ENCODE measurements at places on chromosomes 3 and 15.

- no peak for DNase-seq
Observed at GRCh38 chr15:100732211-100733055, 130.0 kb downstream of the ASB7 start.

DNA sequence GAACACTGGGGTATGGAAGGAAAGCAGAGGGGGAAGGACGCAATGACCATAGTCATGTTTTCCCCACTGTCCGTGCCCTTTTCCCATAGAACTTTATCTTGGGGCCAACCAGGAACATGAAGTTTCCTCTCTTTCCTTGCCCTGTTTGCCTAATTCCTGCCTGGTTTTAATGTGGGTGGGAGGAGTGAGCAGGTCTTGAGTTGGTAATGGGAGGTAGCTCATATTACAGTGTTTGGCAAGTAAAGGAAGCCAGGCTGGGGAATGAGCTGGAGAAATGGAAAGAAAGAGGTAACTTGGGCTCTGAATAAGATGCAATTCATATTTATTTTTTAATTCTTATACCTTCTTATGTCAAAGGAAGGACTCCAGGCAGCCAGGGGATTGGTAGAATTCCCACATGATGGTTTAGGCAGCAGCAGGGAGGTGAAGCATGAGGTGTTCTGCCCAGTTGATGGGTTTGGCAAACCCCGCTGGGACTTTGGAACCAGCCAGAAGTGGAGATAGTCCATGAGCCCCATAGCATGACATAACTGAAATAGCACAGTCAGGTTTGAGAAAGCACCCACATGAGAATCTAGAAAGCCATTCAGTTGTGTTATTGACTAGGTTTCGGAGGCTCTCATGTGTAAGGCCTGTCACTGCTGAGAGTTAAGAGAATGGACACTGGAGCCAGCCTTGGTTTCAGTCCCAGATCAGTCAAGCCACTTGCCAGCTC is 60.0 kb downstream of the CCK start:
- DNase-seq: no peak

GRCh38 chr3:161644891-161645635 is 148.5 kb downstream of the OTOL1 start:
- DNase-seq: no peak

GRCh38 chr3:194080436-194080835 is 55.5 kb upstream of the HES1 start:
- no peak for DNase-seq

DNA sequence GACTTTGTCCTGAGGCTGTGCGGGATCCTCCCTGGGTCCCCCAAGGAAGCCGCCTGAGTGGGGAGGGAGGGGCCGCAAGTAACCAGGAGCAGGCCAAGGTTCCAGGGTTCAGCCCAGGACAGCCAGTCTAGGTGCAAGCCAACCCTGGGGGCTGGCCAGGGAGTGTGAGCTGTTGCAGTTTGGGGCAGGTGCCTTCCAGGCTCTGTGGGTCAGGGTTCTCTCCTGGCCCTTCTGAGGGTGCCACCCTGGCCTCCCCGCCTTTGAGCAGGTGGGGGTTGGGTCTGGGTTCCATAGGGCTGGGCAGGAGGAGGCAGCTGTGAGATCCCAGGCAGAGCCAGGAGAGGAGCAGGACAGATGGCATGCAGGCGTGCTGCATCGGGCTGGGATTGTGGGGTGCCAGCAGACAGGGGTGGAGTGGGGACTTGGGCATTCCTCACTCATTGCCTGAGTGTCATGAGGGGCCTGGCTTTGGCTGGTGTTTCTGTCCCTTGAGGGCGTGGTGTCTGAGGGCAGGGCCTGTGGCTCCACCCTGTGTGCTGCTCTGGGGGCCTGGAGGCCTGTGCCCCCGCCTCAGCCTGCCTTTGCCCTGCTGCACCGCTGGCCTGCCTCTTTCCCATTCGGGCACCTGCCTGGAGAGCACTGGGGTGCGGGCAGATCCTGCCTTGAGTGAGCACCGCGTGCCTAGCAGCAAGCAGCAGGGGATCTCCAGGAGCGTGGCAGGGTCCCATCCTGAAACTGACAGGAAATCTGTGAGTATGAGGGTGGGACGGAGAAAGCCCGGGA is 18.4 kb downstream of the KLF13 start:
- DNase-seq: no peak

DNA sequence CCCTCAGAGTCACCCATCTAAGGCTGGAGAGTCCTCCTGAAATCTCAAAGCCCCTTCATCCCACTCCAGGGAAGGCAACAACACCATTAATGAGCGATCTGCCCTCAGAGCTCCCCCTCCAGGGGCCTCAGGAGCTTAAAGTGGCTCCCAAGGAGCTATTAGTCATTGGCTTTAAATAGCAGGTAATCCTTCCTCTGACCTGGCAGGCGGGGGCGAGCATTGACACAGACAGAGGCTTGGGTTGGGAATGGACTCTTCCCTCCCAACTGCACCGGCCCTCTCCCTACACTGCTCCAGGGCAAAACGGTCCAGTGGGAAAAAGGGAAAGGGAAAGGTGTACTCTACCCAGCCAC is 1.4 kb downstream of the MFGE8 start:
- DNase-seq: peak; percentile 32

GRCh38 chr3:119346076-119346496 is 51.9 kb downstream of the ARHGAP31 start:
- no peak for DNase-seq

DNA sequence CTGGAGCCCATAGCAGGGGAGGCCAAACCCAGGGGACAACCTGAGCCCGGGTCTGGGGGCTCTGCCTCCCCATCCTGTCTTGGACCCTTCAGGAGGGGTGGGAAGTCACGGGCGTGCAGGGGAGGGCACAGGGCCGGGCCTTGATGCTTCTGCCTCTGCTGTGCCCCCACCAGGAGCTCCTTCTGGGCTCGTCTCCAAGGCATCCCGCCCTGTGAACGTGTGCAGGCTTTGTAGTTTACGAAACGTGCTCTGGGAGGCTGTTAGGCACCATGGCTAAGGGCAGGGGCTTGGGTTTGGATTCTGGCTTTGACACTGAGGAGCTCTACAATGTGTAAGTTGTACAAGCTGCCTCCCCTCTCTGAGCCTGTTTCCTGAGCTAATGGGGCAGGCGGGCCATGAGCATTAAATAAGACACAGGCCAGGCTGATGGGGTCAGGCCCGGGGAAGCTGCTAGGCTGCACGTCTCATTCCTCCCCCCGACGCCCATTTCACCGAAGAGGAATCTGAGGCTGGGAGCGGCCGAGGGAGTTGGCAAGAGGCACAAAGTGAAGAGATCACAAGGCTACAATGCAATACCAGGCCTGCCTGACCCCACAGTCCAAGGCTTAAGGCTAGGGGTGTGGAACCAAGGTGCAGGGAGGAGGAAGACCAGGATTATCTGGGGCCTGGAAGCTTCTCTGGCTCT is 19.6 kb downstream of the PLXND1 start:
- no peak for DNase-seq

GRCh38 chr15:85116925-85117646 is 135.4 kb downstream of the PDE8A start:
- no peak for DNase-seq

DNA sequence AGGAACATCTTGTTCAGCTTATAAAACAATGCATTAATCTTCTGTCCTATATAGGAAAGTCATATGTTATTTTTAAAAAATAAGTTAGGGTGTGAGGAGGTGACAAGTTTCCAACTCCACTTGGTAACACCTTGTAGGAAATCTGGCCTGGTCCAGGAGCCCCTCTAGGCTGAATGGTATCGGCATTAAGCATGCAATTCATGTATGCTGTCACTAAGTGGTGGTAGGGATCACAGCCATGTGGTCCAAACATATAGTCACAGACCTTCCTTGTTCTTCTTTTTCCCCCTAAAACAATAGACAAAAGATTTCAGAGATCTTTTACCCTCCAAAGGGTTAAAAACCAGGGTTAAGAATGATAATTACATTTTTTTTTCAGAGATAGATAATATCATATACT is 4.2 kb upstream of the APBA2 start:
- no peak for DNase-seq

DNA sequence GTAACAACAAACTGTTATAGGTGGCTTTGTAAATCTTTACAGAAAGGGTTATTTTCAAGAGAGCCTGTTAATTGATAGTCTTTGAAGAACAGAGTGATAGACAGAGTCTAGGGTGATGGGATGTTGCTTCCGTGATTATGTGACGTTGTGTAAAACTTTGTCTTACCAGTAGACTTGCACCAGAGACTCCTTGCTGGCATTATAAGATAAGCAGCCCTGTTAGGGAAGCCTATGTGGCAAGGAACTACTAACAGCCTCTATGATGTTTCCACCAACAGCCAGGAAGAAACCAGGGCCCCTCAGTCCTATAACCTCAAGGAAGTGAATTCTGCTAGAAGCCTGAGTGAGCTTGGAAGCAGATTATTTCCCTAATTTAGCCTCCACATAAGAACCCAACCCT is 18.9 kb downstream of the STT3B start:
- DNase-seq: no peak

DNA sequence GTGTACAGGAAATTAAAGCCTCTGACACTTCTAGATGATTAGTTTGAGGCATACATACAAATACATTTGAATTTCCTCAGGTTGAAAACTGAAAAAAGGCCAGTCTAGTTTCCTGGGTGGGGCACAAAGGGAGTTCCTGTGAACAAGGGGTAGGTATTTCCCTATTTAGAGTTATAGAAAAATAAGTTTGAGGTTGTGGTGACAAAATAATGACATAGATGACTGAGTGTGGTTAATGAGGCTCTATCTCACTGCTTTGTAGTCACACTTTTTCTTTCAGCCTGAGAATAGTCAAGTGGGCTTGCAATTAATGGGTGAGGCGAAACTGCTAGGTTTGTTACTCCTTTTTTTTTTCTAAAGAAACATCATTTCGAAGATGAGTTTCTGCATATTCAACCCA is 4.3 kb downstream of the SLCO3A1 start:
- DNase-seq: no peak

GRCh38 chr15:71739355-71739754 is 71.0 kb upstream of the NR2E3 start:
- no peak for DNase-seq

GRCh38 chr15:69078638-69079037 is 64.1 kb downstream of the NOX5 start:
- no peak for DNase-seq

- DNase-seq: no peak
Observed at GRCh38 chr15:74060251-74060650, 22.1 kb downstream of the GOLGA6A start.

GRCh38 chr3:61505197-61505596 is 56.2 kb upstream of the PTPRG start:
- DNase-seq: no peak

- DNase-seq: no peak
Observed at GRCh38 chr3:13138833-13139145, 65.6 kb upstream of the IQSEC1 start.

- DNase-seq: no peak
Observed at GRCh38 chr3:169243579-169243978, 419.9 kb downstream of the MECOM start.

DNA sequence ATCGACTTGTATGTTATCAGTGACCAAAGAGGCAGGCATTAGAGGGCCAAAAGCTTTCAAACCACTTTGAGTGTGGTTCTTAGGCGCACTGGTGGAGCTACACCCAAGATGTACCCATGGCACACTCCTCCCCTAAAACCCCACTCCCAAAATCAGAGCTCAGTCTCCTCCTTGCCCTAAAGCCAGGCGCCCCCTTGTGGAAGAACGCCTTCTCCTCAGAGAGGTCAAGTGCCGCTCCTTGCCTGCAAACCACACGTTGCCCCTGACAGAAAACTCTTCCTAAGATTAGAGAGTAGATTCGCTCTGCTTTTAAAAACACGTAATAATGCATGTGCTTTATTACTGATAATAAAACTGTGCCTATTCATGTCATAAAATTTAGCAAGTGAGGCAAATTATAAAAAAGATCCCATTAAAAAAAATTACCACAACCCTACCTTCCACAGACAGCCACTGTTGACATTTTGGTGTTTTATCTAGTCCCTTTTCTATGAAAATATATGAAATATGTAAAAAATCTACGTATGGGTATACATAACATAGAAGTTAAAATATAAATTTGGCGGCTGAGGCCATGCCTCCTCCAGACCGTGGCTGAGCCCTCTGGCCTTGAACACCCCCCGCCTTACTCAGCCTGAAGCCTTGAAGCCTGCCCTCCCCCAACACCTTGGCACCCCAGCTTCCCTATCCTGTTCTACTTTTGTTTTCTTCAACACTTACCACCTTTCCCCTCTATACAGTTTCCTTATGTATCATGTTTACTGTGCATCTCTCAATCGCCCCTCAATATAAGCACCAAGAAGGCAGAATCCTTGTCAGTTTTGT is 33.5 kb downstream of the BCL2L10 start:
- no peak for DNase-seq

- DNase-seq: no peak
Observed at GRCh38 chr15:79900087-79900486, 3.3 kb upstream of the MTHFS start.

GRCh38 chr3:43363621-43364266 is 77.4 kb downstream of the SNRK start:
- no peak for DNase-seq

- DNase-seq: peak; percentile 70
Observed at GRCh38 chr3:11530153-11530721, 113.5 kb downstream of the VGLL4 start.

GRCh38 chr3:9019259-9019961 is 56.1 kb upstream of the RAD18 start:
- no peak for DNase-seq

- DNase-seq: peak; percentile 80
Observed at GRCh38 chr3:155382396-155383042, 89.0 kb upstream of the STRIT1 start.

GRCh38 chr3:185058796-185059195 is 94.1 kb downstream of the C3orf70 start:
- no peak for DNase-seq

- no peak for DNase-seq
Observed at GRCh38 chr15:52800828-52801747, 11.0 kb upstream of the ONECUT1 start.

DNA sequence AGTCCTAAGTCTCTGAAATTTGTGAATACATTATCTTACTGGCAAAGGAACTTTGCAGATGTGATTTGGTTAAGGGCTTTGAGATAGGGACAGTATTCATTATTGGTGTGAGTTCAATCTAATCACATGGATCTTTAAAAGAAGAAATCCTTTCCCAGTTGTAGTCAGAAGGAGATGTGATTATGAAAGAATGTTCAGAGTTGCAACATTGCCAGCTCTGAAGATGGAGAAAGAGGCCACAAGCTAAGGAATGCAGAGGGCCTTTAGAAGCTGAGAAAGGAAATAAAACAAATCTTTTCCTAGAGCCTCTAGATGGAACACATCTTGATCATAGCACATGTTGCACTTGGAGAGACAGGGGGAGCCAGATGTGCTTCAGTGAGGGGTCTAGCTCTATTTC is 27.7 kb upstream of the SIAH2 start:
- DNase-seq: no peak

GRCh38 chr15:33737687-33738601 is 230.4 kb upstream of the CHRM5 start:
- peak; percentile 17 for DNase-seq

All from HT1080 (cell line).